ENCODE measurements at places on chromosomes 11 and 22. TPM values are rescaled to one million over a fixed set of nuclear protein-coding genes. Genes with fewer than 3 reads are reported as not detected.

DNA sequence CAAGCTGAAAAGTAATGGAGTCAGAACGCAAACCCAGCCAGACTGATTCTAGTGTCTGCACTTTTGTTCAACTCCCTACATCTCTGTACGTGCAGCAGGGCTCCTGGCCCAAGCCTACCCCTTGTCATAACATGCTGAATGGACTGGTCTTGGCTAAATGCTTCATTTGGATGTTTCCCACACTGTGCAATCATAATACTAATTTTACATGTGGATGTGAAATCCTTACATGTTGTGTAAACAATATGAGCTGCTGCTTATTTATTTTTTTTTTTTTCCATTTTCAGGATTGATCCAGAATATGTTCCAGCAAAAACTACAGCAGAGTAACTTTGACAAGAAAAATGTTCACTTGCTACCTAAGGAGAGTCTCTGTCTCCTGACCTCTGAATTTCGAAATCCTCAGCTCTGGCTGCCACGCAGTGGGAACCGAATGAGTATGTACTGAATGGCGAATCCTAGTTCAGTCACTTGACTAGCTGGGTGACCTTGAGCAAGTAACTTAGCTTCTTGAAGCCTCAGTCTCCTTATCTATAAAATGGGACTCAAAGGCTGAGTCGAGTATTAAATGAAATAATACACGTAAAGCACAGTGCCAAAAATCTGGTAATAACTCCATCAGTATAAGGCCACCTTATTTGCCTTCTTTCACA, 133.4 kb downstream of the EHF start:
- DNase-seq = no peak

CDKN1C gene
- total RNA-seq = 8.1 TPM

DNA sequence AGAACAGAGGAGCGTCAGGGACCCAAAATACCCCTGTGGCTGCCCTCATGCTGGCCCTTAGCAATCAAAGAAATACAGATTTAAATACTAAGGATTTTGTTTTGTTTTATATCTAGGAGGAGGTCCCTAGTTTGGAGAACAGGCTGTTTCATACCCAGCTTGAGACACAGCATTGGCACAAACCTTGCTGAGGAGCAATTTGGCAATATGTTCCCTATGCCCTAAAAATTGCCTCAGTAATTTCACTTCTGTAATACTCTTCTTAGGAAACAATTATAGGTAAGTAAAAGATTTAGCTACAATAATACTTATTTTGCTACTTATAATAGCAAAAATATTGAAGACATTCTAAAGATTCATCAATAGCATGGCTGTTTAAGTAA, 37.0 kb downstream of the TSKU start:
- no peak for DNase-seq

CCND1 gene
- 831 TPM for total RNA-seq

- no peak for DNase-seq
Measured at GRCh38 chr11:59291228-59291627, 67.5 kb upstream of the OR5AN1 start.

CCDC89 gene
- total RNA-seq = 0.63 TPM

DNA sequence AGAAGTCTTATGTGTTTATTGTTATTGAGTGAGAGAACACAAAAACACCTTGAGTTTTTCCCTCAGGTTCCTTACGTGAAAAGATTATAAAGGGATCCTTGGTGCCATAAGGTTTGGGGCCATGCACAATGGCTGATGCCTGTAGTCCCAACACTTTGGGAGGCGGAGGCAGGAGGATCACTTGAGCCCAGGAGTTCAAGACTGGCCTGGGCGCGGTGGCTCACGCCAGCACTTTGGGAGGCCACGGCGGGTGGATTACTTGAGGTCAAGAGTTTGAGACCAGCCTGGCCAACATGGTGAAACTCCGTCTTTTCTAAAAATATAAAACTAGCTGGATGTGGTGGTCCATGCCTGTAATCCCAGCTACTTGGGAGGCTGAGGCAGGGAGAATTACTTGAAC, 5.4 kb downstream of the SMDT1 start:
- DNase-seq = no peak

MTMR2 gene
- 37.3 TPM for total RNA-seq

DNA sequence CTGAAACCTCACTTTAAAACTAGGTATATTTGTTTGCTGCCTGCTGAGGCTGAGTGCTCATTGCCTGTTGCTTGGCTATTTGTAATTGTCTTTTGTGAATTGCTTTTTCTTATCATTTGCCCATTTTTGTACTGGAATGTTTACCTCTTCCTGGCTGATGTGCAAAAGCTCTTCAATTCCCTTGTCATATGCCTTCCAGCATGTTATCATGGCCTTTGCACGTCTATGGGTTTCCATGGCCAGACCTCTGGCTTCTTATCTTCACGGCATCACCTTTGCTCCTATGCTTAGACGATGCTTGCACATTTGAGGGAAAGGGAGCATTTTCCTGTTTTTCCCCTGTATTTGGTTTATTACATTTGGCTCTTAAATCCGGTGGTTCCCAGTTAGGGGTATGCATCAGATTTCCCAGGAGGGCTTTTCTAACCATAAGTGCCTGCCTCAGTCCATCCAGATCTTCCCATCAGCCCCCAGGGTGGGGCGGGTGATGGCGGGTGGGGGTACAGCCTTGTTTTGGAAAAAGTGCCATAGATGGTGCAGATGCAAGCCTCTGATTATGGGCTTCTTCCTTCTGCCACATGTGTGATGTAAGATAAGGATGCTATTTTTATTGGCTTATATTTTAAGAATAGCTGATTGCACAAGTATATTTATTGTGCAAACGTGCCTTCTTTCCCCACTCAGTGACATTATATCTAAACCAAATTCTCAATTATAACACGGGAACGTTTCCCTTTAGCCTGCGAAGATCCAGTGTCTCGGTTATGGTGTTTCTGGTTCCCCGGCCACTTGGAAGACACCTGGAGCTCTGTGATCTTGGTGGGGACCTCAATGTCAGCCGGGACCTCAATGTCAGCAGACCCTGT, 70.6 kb upstream of the SEPTIN5 start:
- DNase-seq = no peak

Measured in glomerular endothelial cell (primary cell).